ENCODE measurements at places on chromosomes 3 and 15.

GRCh38 chr15:60918234-60918959 lies 310.7 kb downstream of the RORA start:
- no peak for DNase-seq

GRCh38 chr3:169280010-169280585 lies 383.4 kb downstream of the MECOM start:
- DNase-seq, result no peak

- DNase-seq, result no peak
These were observed 54.1 kb downstream of the LPP start for GRCh38 chr3:188207941-188208515.

- DNase-seq, result no peak
These were observed 21.2 kb downstream of the CMTM7 start for GRCh38 chr3:32412887-32413286.

GRCh38 chr15:60128000-60128376 lies 123.9 kb downstream of the FOXB1 start:
- no peak for DNase-seq

GRCh38 chr3:8875836-8876235 lies 87.4 kb downstream of the RAD18 start:
- DNase-seq, result no peak

DNA sequence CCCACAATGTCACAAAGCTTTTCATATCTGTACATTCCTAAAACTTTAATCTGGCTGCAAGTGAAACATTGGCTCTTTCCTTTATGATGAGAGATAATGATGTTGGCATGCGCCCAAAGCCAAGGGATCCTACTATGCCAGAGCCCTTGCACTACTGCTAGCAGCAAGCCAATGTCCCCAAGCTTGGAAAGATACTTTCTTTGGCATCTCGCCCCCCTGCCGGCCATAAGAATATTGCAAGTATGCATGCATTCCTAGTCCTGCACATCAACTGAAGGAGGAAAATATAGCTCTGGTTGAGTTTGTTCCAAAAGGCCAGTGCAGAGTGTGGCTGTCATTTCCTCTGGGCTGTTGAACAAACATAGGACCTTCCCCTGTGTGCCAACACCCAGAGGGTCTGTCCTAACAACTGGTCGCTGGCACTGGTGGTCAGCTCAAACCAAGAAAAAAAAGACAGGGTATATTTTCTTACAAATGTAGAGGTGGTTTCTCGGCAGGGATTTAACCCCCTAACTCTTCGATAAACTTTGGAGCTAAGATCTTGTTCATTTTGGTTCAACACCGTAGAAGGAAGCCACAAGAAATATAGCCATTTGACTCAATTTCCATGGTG lies 120.9 kb upstream of the ZBED2 start:
- peak; percentile 69 for DNase-seq

DNA sequence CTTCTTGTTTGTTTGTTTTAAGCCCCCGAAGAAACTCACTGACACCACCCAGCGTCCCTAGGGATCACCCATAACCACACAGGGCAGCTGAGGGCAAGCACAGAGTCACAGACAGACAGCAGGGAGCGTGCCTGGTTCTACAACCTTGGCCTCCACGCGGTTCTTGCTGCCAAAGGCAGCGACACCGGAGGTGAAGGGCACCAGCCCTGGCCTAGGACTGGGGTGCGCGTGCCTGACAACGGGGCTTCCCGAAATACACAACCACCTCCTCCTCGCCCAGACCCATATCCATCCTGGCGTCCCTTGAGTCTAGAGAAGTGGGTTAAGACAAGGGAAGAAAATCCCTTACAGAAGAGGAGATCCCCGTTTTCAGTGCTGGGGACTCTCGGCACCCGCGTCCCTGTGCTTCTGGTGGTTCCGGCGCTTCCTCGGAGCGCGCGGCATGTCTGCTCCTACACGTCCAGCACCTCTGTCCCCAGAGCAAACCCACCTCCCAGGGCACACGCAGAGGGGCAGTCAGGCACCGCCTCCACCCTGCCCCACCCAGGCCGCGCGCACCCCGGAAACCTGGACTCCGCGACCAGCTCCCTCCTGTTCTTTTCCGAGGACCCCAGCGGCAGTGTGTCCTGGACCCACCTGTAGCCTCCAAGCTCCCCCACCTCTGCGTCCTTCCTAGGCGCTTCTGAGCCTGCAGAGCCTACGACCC lies 911 bp downstream of the RFTN1 start:
- DNase-seq, result peak; percentile 60

GRCh38 chr3:198032039-198032936 lies 72.3 kb downstream of the LMLN start:
- no peak for DNase-seq

DNA sequence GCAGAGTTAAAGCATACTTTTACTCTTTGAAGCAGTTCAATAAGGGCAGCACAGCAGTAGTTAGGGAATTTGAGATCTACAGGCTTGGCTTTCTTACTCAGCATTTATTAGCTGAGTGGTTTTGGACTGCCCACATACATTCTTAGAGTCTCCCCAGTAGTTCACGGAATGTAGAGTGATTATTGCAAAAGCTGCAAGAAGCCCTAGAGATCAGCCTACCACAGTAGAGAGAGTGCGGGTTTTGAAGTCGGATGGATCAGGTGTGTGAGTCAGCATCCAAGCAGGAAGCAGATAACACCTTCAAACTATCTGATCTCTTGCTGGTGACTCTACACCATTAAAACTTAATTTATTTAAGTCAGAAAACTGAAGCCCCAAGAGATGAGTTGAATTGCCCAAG lies 171.9 kb downstream of the SYNPR start:
- DNase-seq, result no peak

GRCh38 chr3:169091196-169091823 lies 572.2 kb downstream of the MECOM start:
- no peak for DNase-seq

GRCh38 chr3:184335661-184336546 lies 1.5 kb upstream of the FAM131A start:
- peak; percentile 93 for DNase-seq

GRCh38 chr3:45574067-45574494 lies 20.5 kb upstream of the LIMD1 start:
- no peak for DNase-seq

GRCh38 chr15:67026610-67026967 lies 38.8 kb upstream of the SMAD3 start:
- no peak for DNase-seq

- DNase-seq, result no peak
These were observed 35.8 kb downstream of the ANAPC13 start for GRCh38 chr3:134449951-134450350.

DNA sequence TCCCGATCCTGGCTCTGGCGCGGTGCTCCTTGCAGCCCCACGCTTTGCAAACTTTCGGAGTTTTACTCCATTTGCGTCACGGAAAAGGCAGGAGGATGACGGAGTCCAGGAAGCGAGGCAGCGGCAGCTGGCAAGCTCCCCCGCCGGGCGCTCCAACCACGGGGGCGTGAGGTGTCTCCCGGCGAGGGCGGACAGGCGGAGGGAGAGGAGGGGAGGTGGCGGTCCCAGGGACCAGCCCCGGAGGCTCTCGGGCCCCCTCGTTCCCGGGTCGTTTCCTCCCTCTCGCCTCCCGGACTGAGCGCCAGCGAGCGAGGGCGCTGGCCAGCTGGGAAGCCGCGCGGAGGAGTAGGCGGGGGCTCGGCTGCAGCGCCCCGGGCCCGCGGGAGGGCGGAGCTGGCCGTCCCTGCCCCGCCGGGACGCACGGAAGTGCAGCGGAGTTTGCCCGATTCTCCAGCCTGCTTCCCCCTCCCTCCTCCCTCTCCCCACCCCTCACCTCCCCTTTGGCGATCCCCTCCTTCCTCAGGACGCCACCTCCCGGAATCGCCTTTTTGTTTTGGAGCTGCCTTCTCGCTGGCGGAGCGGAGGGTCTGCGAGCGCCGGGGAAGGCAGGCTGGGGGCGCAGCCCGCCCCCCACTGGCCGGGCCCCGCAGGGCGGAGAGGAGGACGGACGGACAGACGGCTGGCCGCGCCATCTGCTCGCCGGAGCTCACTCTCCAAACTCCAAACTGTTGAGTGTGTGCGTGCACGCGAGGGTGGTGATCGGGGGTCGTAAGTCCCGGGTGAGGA lies at the start of gene SNX33:
SNX33 (plus strand) TSS at position 543 of the 786 bp plus-strand sequence. CDS start 1,191 bp downstream, outside the sequence.
- peak; percentile 54 for DNase-seq

DNA sequence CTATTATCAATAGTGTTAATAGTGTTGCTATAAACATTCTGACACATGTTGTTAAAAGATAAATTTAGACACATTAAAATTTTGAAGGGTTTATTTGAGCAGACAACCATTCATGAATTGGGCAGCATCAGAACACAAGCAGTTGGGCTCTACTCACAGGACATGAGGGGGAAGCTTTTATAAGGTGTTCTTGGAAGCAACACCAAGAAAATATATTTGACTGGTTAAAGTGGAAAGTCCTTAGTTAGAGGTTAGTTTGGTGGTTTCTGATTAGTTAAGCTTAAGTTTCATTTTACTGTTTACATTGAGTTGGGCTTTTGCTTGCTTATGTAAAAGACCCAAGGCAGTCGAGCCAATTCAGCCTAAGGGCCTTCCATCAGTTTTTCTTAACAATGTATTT lies 220.7 kb downstream of the CD47 start:
- DNase-seq, result no peak

DNA sequence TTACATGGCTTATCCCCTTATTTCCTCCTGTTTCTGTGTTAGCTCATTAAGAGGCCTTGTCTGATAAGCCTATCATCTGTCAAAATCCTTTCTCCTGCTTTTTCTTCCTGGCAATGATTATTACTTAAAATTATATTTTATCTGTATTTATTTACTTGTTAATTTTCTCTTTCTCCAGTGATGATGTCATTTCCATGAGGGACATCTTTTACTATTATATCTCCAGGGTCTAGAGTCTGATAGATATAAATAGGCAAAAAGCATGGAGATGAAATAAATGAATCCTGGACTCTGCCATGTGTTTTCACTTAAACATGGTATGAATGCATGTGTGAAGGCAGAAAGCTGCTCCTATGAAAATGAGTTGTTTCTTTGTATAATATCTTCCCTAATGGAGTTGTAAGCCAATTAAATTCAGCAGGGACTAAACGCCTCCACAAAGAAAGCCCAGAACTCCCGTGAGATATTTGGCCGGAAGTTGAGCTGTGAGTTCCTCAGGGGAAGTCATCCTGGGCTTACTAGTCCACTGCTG lies 375.2 kb downstream of the TUSC7 start:
- DNase-seq, result no peak

DNA sequence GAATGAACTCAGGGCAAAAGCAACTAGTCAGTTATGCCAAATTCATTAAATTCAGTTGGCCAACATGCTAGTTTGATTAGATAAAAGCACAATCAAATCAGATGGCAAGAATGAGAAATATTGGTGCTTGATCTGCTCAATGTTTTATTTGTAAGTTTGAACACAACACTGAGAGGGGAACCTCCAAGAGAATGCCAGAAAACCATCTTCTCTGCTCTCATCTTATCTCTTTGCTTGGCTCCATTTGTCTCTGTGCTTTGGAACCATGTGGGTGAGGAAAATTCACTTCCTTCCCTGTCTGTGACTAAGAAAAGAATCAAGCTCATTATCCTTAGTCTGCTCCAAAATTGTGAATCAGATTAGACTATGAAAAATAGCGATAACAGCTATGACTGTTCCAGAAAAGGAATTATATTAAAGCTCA lies 43.6 kb upstream of the DCBLD2 start:
- no peak for DNase-seq

GRCh38 chr3:76514836-76515235 lies 525.1 kb upstream of the ROBO2 start:
- DNase-seq, result no peak

- DNase-seq, result no peak
These were observed 260.5 kb downstream of the C3orf38 start for GRCh38 chr3:88410259-88410658.

GRCh38 chr3:57809609-57809968 lies 53.5 kb downstream of the SLMAP start:
- no peak for DNase-seq

- DNase-seq, result no peak
These were observed 2.4 kb upstream of the MAGI1 start for GRCh38 chr3:66041116-66041515.

GRCh38 chr3:53222183-53222901 lies 33.5 kb downstream of the TKT start:
- DNase-seq, result no peak

GRCh38 chr3:72105306-72105705 lies 320.4 kb upstream of the PROK2 start:
- DNase-seq, result no peak

GRCh38 chr3:48433472-48434118 lies 3.7 kb upstream of the PLXNB1 start:
- no peak for DNase-seq

DNA sequence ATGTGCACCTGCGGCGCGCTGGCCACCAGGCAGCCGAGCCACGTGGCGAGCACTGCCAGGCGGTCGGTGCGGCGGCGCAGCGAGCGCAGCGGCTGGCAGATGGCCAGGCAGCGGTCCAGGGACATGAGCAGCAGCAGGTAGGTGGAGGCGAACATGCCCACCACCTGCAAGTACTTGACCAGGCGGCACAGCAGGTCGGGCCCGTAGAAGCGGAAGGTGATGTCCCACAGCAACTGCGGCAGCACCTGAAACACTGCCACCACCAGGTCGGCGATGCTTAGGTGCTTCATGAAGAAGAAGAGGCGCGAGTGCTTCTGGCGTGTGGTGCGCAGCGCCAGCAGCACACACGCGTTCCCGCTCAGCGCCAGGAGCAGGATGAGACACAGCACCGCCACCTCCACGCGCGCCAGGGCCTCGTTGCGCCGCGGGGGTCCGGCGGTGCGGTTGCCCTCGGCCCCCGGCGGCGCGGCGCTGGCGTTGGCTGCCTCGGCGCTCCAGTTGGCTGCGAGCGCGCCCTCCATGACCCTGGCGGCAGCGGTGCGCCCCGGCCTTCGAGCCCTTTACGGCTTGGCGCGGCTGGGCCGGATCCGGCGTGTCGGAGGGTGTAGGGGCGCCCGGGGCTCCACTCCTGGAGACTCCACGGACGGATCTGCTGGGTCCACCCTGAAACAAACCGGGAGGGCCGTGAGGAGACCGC lies 1.6 kb downstream of the OXTR start:
- DNase-seq, result peak; percentile 39

GRCh38 chr3:39752019-39752637 lies 57.3 kb upstream of the MYRIP start:
- no peak for DNase-seq

DNA sequence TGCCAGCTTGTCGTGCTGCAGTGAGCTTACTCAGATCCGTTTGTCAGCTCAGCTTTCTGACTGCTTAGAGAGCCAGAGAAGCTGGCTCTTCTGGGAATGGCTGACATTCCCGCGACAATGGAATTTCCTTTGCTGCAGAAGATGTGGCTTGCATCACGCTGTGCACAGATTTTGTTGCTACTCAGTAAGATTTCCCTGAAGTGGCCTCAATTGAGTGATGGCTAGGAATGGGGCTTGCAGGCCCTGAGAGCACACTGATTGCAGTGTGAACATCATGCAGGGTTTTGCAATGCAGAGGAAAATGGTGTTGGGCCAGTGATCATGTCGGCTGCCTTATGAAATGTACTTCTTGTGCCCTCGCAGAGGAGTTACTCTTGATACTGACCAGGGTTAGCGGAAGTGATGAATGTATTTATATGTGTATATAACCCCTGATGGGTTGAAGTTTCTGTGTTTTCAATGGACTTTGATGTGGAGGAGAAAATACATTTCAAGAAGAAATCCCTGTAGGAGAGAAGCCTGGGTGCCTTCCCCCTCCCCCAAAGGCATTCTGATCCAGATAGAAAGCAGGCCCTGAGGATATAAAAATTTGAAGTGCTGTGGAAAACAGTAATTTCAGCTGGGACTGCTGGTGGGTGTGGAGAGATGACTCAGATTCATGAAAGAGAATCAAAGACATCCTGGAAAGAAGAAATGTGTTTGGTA lies 102.5 kb upstream of the PDZRN3 start:
- no peak for DNase-seq

- DNase-seq, result no peak
These were observed 19.4 kb downstream of the GXYLT2 start for GRCh38 chr3:72907131-72907711.

GRCh38 chr3:127606981-127607595 lies 8.9 kb downstream of the MCM2 start:
- no peak for DNase-seq
